ENCODE measurements at places on chromosomes 1 and 21. TPM values are rescaled to one million over a fixed set of nuclear protein-coding genes. Genes with fewer than 3 reads are reported as not detected.

- DNase-seq: peak; percentile 66
Observed at GRCh38 chr1:152479792-152480595, 30.6 kb upstream of the LCE5A start.

AK5 gene
- total RNA-seq: 2.8 TPM

SPATA45 gene
- total RNA-seq: not detected

- no peak for DNase-seq
Observed at GRCh38 chr1:97797403-97798183, 123.2 kb downstream of the DPYD start.

DNA sequence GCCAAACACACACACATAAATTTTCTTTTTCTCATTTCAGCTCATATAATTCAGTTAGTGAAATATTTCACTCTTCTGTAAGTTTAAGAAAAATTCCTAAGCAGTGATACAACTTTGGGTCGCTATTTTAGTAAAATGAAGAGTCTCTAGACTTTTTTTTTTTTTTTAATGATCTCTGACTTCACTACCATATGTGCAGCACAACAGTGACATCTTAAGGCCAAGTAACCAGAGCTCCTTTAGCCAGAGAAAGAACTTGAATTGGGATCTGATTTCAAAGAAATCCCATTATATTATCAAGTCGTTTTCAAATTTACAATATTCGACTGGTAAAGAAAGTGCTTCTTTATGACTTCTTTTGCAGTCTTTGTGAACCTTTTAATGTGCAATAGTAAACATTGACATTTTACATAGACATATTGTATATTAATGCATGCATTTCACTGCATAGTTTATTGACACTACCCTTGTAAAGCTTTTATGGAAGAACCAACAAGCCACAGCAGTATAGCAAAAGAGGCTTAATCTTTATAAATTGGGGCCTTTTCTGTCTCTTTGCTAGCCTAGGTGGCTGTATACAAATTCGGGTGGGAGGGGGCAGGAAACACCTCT lies 62.2 kb downstream of the LRRC40 start:
- no peak for DNase-seq

TCEA3 gene
- total RNA-seq: 5.2 TPM

DNA sequence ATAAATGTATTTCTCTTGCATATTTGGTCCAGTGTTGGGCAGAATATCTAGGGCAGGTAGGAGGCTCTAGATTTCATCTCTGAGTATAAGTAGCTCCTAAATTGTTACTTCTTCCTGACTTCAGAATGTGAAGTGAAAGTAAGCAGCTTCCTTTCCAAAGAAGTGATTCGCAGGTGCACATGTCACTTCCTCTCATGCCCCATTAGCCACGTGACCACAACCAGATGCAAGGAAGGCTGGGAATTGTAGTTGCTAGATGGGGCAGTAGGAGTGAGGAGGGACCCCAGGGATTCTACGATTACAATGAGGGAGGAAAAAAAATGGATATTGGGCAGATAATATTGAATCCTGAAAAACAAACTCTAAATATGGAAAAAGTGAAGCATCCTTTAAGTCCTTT lies 113.2 kb upstream of the CYYR1 start:
- DNase-seq: peak; percentile 73

DNA sequence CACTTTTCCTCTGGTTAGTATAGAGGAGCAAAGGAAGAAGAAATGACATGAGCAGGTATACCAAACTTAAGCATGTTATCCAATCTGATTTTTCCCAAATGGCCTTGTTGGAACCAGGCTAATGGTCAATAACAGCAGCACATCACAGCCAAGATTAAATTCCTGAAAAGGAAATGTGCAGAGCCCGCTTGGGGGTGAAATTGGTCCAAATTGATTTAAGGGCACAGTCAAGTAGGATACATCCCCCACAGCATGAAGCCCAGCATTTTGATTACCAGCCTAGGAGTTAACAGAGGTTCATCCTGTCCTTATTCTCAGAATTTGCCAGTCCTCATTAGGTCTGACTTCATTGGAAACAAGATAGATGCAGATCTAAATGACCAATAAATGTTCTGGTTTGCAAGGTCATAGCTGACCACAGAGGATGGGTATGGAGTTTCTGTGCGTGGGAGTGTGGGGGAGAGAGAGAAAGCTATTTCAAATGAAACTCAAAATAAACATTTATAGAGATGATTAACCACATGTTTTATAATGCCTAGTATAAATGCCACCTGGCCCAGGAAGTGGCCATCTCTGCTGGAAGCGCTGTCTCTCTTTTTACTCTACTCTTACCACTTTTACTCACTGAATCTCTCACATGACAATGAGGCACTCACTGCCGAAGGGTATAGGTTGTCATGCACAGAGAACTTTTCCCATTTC lies 38.7 kb downstream of the RGS5 start:
- no peak for DNase-seq

GRCh38 chr1:182485861-182486260 lies 35.9 kb downstream of the RGSL1 start:
- no peak for DNase-seq

GRCh38 chr1:171988243-171988885 lies 147.1 kb downstream of the DNM3 start:
- DNase-seq: no peak

BLACAT1 gene
- total RNA-seq: 5.2 TPM

PRAMEF17 gene
- not detected for total RNA-seq

DNA sequence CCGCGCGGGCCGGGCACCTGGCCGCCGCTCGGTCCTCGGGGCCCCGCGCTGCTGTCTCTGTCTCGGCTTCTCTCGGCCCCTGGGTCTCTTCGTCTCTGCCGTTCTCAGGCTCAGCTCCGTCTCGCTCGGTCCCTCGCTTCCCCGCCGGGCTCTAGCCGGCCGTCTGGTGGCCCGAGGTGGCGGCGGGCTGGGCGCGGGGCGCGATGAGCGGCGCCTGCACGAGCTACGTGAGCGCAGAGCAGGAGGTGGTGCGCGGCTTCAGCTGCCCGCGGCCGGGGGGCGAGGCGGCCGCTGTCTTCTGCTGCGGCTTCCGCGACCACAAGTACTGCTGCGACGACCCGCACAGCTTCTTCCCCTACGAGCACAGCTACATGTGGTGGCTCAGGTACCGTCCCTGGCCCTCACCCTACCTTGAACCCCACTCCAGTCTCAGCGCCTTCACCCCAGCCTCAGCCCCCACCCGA lies 355 bp downstream of the SHISAL2A start:
- DNase-seq: peak; percentile 85

- no peak for DNase-seq
Observed at GRCh38 chr1:69994241-69994640, 211.1 kb downstream of the LRRC40 start.

DNA sequence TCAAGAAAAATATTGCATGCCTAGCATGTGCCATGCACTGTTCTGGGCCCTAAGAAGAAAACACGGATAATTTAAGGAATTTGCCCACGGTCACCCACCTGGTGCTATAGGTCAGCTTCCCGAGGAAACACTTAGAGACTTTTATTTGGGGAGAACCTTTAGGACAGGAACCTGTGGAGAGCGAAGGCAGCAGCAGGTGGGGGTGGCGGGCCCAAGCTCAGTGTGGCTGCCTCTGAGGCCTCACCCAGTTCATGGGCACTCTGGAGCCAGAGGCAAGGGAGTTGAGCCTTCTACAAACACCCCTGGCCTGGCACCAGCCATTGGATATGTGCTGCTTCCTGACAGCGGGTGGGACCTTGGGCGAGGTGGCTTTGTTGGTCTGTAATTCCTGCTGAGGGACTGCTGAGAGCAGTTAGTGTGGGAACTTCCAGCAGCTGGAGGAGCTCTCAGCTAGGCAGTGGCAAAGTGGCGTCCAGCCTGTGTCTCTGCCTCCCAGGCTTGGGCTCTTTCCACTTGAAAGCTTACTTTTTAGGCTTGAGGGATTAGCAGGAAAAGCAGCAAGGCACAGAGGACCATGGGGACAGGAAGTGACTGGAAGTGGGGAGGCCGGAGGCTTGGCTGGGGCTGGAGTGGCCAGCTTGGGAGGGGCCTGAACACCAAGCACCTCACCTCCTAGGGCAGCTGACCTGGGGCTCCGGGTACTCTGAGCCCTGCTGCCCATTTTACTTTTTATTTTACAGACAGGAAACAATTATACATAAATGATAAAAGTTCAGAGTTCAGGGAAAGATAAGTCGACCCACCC lies 19.1 kb downstream of the MRPL37 start:
- peak; percentile 73 for DNase-seq

- peak; percentile 66 for DNase-seq
Observed at GRCh38 chr1:58781541-58782177, 2.2 kb downstream of the JUN start.

GRCh38 chr1:30515755-30516484 lies 207.5 kb downstream of the MATN1 start:
- peak; percentile 22 for DNase-seq

COL11A1 gene
- total RNA-seq: 27.5 TPM

DNA sequence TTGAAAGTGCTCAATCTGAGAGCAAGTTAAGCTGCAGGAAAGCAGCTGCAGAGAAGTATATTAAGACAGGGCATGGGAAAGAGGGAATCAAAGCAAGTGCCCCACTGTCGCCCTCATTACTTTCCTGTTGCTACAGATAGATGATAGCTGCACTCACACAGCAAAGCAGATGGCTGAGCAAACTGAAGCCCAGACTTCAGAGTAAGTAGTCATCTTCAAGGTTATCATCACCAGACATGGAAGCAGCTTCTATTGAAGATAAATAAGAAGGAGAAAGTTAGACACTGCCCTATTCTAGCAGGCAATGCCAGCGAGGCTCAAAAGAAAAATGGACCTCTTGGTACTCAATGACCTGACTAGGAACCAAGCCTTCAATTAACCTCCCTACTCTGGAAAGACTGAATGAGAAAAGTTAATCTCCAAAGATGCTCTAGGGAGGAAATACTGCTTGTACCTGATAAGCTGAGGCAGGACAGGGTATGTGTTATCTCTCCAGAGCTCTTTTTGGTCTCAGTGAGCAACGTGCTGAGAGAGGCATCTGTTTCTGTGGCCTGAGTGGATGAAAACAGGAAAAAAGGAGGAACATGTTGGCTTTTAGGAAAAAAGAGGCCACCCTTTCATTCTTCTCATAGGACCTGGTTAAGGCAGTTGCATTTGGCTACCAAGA lies 11.1 kb upstream of the MRPL9 start:
- DNase-seq: no peak

- peak; percentile 98 for DNase-seq
Observed at GRCh38 chr1:151130987-151131586, 15.3 kb downstream of the SEMA6C start.

RPE65 gene
- not detected for total RNA-seq

DNA sequence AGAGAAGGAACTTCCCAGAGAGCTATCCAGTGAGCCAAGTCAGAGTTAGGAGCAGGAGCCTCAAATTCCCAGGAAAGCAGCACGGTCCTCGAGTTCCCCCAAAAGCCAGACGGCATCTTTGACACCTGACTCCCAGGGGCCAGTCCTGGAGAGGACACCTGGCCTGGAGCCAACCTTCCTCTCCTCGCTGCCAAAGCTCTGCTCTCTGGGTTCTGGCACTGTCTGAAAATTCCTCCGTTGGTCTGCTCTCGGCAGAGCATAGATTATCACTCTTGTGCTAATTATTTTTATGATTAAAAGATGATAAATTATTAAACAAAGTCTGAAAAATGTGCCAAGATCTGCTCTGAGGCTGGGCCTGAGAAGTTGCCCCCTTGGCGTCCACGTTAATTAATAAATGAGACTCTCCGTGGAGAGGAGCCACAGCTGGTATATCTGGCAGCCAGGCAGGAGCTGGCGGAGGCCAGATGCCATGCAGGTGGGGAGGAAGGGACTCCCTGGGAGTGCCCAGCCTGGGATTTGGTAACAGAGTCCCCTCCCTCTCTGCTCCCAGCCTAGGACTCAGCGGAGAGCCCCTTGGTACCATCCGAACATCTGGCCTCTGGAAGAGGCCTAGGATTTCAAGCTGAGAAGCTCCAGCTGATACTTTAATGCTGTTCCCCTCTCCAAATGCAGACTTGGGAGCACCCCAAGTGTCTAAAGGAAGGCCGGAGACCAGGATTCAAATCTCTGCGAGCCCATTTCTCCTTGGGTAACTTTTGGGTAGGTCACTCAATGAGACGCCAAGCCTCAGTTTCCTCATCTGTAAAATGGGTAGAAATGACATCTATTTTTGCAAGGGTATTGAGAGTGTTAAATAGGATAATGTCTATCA lies 163.7 kb upstream of the POU3F1 start:
- DNase-seq: no peak

RYR2 gene
- total RNA-seq: 2.4 TPM

SPRR4 gene
- total RNA-seq: not detected

GRCh38 chr1:244349581-244350001 lies 102.1 kb downstream of the ADSS2 start:
- DNase-seq: peak; percentile 36

- DNase-seq: no peak
Observed at GRCh38 chr21:22288885-22289499, 1290.8 kb downstream of the NCAM2 start.

Measured in endodermal cell (in vitro differentiated cells).